ENCODE measurements at places on chromosomes 7 and 10.

- DNase-seq = no peak
These were observed 38.6 kb downstream of the GBF1 start for GRCh38 chr10:102283890-102284289.

- DNase-seq = no peak
These were observed 222.9 kb upstream of the AGK start for GRCh38 chr7:141328290-141328689.

DNA sequence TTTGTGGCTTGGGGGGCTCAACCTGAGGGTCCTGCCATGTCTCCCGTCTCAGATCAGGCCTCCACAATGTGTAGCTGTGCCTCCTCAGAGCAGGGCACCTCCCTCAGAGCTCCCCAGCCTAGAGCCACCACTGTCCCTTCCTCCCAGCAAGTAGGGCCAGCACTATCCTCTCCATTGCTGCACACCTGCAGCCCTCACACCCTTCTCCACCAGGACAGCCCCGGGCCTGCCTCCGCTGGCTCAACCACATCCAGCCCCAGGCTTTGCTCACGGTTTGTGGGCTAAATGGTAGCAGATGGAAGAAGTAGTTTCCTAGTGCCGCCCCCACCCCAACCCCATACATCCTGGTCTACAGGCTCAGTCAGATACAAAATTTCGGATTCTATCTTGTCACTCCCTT is 10.1 kb downstream of the NFKB2 start:
- no peak for DNase-seq

GRCh38 chr10:123462756-123463155 is 203.4 kb upstream of the GPR26 start:
- DNase-seq = no peak

DNA sequence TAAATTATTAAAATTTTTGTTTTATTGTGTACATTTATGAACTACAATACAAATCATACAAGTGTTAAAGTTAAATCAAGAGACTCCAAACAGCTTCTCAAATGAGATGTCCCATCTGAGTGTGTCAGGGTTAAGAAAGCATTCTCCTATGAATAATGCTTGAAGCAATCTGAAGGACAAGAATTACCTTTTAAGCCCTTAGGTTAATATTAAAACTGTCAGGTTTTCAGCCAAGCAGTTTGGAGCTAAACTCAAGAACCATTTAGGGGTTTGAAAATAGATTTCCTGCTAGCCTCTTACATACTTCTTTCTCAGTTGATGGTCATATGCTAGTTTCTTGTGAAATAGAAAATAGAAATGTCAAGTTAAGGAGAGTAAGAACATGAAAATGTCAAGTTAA is 38.3 kb downstream of the LIPJ start:
- DNase-seq = no peak

DNA sequence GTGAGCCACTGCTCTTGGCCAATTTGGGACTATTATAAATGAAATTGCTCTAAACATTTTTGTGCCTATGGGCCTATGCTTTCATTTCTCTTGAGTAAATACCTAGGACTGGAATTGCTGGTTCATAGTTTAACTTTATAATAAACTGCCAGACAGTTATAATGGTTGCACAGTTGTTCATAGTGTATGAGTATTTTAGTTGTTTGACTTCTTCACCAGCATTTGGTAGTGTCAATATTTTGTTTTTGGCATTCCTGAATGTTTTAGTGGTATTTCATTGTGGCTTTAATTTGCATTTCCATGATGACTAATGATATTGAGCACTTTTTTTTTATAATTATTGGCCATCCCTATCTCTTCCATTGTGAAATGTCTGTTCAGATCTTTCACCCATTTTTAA is 29.5 kb downstream of the PLEKHA8 start:
- DNase-seq = no peak

- no peak for DNase-seq
These were observed 132.9 kb upstream of the ZMIZ1 start for GRCh38 chr10:78935697-78936407.

GRCh38 chr10:123134915-123135414 is 805 bp upstream of the HMX3 start:
- DNase-seq = no peak

- DNase-seq = no peak
These were observed 34.4 kb upstream of the GRM8 start for GRCh38 chr7:127287133-127287532.

- no peak for DNase-seq
These were observed 45.4 kb downstream of the NKX6-2 start for GRCh38 chr10:132740588-132740987.

- no peak for DNase-seq
These were observed 229.1 kb upstream of the DGKB start for GRCh38 chr7:15131661-15132060.

GRCh38 chr10:46228563-46229071 is 58.2 kb upstream of the ANTXRL start:
- peak; percentile 65 for DNase-seq

GRCh38 chr7:109503421-109503820 is 933.7 kb downstream of the DNAJB9 start:
- no peak for DNase-seq

DNA sequence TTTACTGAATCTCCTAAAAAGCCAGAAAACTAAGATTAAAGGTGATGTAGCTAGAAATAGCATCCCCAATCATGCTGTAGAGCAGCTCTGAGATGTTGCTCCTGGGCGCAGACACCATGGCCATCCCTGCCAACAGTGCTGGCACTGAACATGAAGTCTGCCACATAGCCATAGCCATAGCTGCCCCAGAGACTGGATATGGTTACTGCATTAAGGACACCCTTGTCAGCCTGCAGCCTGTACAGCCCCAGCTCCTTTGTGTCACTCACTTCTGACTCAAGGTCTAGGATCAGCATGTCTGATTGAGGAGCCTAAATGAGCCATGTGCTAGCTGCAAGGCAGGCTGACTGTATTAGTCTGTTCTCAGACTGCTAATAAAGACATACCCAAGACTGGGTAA is 284.6 kb downstream of the RPS24 start:
- DNase-seq = no peak

DNA sequence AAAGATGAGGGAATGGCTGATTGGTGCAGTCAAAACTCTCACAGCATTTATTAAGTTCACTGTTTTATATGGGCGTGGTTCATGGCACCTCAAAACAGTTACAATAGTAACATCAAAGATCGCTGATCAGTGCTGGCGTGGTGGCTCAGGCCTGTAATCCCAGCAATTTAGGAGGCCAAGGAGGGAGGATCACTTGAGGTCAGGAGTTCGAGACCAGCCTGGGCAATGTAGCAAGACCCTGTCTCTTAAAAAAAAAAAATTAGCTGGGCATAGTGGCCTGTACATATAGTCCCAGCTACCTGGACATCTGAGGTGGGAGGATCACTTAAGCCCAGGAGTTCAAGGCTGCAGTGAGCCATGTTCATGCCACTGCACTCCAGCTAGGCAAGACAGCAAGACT is 48.5 kb downstream of the KLHDC10 start:
- DNase-seq = no peak

DNA sequence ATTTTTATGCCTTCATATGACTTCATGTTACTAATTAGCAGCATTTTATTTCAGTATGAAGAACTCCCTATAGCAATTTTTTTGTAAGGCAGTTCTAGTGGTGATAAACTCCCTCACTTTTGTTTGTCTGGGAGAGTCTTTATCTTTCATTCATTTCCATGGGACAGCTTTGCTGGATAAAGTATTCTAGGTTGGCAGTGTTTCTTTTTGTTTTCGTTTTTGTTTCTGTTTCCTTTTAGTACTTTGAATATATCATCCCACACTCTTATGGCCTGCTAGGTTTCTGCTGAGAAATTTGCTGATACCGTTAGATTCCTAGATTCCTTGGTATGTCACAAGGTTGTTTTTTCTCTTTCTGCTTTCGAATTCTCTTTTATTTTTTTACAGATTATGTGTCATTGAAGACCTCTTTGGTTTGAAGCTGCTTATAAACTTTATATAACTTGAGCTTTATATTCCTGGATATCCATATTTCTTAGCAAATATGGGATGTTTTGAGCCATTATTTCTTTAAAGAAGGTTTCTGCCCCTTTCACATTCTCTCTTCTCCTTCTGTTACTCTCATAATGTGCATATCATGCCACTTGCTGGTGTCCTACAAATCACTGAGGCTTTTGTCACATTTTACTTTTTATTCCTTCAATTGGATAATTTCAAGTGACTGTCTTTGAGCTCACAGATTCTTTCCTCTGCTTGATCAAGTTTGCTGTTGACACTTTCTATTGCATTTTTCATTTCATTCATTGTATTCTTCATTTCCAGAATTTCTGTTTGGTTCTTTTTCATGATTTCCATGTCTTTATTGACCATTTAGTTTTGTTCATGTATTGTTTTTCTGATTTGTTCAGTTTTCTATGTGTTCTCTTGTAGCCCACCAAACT is 28.9 kb upstream of the AHR start:
- no peak for DNase-seq

DNA sequence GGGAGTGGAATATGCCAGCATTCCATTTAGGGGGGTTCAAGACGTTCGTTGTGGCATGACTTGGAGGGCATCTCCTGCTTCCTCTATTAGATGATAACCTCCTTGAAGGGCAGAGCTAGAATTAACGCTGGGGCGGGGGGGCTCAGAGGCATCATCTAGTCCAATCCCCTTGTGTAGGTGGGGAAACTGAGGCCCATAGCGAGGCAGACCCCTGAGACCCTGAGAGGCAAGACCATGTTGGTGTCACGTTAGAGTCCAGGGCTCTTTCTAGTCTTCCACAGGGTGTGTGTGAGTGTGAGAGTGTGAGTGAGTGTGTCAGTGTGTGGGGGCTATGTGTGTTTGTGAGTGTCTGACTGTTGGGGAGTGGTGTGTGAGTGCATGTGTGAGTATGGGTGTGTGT is 29.3 kb upstream of the NUB1 start:
- DNase-seq = no peak

DNA sequence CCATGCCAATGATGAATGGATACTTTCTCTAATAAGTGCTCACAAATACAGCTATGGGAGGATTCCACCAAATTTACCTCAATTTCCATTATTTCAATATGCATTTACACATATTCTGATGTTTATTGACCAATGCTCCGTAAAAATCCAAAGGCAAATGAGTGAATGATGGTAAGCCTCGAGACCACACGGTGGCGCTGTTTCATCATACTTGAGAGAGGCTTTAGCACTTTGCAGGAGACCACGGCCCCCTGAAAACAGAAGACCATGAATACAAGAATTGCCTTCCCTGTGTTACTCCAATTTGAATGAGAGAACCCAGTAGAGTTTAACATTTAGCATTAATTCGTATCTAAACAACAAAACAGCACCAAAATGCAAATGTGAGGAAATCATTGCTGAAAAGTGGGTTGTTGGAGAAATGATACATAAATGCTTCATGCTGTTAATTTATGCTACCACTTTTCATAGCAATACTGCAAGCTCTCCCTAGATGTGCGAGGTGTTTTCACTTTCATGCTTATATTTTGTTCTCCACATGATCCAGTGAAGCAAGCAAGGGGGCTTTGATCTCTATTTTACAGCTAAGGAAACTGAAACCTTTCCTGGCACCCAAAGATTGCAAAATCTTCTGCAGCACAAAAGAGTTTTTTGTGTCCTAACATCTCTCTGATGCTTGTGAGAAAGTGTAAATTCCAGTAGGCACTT is 35.4 kb downstream of the TRIL start:
- DNase-seq = peak; percentile 51

GRCh38 chr7:6278749-6279310 is 6.4 kb upstream of the CYTH3 start:
- DNase-seq = no peak

DNA sequence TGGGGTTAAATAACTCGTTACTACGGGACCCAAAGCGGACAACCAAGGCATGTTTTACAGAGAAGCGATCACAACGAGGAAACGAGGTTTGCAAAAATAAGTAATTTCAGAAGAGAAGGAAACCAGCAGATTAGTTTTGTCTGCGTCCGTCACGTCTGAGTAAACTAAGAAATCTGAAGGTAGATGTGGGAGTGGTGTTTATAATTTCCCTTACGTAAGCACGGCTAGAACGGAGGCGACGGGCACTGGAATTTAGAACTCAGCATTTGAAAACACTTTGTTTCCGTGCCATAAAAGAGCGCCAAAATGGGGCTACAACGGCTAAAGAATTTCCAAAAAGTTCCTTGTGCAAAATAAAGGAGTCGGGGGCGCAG is 718 bp upstream of the UMAD1 start:
- peak; percentile 70 for DNase-seq

GRCh38 chr10:116253716-116254115 is 19.3 kb downstream of the GFRA1 start:
- no peak for DNase-seq

- DNase-seq = no peak
These were observed 85.3 kb upstream of the MGMT start for GRCh38 chr10:129381741-129382140.

GRCh38 chr10:95414844-95415485 is 124.2 kb upstream of the PDLIM1 start:
- no peak for DNase-seq

GRCh38 chr10:99760321-99760720 is 22.1 kb upstream of the ABCC2 start:
- no peak for DNase-seq

DNA sequence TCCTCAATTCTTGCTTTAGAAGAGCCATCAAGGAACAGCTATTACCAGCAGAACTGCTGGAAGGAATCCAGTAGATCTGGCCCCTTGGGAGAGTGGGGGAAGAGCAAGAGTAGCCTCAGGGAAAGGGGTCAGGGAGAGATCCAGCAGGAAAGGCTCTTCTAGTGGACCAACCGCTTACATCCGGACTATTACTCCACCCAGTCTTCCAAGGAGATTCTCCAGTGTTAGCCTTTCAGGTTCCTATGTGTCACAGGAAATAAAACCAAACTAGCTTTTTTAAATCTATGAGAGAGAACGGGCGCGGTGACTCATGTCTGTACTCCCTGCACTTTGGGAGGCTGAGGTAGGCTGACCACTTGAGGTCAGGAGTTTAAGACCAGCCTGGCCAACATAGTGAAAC is 34.3 kb downstream of the TET1 start:
- DNase-seq = no peak

- no peak for DNase-seq
These were observed 19.7 kb downstream of the PDGFA start for GRCh38 chr7:499853-500485.

DNA sequence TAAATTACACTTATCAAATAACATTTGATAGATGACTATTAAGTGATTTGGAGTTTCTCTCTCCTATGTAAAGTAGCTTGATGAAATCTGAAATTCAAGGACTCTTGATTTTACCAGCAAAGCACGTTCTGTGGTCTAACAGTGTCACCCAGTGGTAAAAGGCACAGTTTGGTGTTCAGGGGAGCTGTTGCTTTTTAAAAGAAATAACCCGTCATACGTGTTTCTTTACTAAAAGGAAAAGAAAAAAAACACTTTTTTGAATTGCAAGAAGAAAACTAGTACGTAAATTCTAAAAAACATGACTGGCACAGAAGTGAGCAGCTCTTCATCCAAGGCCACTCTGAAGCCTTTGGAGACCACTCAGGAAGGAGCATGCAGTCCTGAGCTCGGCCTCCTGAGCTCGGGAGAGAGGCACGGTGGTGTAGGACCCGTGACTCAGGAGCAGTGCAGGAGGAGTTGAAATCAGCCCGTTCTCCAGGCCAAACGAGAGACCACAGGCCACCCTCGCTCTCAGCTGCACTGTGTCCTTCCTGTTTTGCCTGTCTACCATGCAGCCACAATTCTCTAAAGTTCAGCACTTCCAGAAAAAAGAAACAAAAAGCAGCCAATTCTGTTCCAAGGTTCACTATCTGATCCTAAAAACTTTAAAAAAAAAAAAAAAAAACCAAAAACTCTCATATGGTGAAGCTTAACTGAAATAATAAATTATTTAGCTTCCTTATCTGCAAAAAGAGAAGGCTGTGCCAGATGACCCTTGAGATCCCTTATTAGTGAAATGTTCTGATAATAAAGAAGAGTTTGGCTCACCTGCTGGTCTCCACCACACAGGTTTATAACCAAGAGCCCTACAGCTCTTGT is 212.6 kb upstream of the FRMD4A start:
- DNase-seq = peak; percentile 51

All from stimulated activated CD4-positive, alpha-beta T cell treated with anti-CD3 and anti-CD28 coated beads, Interleukin-4, amount 100 ng/mL, for 24 hours (primary cell).